Activated naive CD8-positive, alpha-beta T cell treated with anti-CD3 and anti-CD28 coated beads, Interleukin-2, amount 50 U/mL, for 24 hours (primary cell): ENCODE measurements at places on chromosomes 7 and 10.

DNA sequence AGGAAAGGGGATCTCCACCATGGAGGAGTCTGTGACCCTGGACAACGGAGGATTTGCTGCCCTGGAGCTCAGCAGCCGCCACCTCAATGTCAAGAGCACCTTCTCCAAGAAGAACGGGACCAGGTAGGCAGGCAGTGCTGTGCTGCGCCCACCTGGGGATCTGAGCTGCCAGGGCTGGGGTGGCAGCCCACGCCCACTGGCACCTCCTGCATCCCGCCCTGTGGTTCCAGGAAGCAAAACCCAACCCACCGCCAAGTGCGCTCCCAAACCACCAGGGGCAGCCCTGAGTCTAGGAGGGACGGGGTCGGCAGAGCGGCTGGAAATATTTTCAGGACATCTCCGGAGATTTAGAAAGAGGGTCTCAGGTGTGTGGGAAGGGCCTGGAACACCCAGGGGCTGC, 440.3 kb upstream of the FOXK1 start:
- DNase-seq: no peak

DNA sequence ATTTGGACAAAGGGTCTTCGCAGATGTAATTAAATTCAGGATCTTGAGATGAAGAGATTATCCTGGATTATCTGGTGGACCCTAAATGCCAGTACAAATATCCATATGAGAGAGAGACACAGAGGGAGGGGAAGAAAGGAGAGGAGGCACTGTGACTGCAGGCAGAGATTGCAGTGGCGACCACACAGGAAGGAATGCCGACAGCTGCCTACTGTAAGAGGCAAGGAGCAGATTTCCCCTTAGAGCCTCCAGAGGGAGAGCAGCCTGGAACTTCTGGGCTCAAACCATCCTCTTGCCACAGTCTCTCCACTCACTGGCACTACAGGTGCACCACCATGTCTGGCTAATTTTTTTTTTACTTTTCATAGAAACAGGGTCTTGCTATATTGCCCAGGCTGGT, 152.3 kb downstream of the SDK1 start:
- DNase-seq: no peak

DNA sequence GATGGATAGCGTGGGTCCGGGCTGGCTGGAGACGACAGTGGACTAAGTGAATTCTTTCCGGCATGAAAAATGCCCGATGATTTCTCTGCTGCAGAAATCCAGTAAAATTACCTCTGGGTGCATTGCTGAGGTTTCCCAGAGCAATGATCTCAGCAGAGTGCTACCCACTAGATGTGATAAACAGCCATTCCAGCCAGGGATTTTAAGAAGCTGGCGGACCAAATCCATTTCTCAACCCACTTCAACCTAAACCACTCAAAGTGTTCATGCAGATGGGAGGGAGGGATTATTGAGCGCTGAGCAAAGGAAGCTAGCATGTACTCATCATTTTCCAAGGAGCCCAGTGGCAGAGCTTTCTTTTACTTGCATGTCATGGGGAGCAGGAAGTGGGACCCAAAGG, 116.7 kb downstream of the PRKCQ start:
- no peak for DNase-seq

GRCh38 chr10:73209705-73210104, 37.4 kb downstream of the DNAJC9 start:
- DNase-seq: no peak

GRCh38 chr7:28804990-28805389, 153.1 kb downstream of the TRIL start:
- DNase-seq: no peak
